ENCODE measurements at places on chromosomes 5 and 9.

GRCh38 chr9:7089406-7090193 lies 331.8 kb downstream of the KDM4C start:
- DNase-seq, result no peak

DNA sequence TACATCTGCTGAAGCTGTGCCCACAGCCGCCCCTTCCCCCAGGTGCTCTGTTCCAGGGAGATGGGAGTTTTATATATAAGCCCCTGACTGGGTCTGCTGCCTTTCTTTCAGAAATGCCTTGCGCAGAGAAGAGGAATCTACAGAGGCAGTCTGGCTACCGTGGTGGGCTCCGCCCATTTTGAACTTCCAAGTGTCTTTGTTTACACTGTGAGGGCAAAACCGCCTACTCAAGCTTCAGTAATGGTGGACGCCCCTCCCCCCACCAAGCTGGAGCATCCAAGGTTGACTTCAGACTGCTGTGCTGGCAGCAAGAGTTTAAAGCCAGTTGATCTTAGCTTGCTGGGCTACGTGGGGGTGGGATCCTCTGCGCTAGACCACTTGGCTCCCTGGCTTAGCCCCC lies 41.3 kb downstream of the RANBP17 start:
- DNase-seq, result no peak

DNA sequence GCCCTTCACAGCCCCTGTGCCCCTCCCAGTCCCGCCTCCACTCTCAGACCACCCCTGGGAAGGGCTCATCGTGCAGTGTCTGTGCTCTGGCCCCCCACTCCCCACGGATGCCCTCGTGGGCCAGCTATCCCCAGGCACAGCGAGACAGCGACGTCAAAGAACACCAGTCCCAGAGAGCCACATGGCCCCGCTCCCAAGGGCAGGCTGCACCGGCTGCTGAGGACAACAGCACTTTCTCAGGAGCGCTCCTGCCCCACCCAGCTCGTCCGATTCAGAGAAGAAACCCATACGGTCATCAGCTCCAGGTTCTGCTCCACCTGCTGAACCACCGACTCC lies 4.8 kb upstream of the SNAPC4 start:
- DNase-seq, result no peak

GRCh38 chr5:127280491-127281220 lies 9.9 kb upstream of the MEGF10 start:
- no peak for DNase-seq

GRCh38 chr5:169153405-169153804 lies 147.5 kb downstream of the SLIT3 start:
- no peak for DNase-seq

DNA sequence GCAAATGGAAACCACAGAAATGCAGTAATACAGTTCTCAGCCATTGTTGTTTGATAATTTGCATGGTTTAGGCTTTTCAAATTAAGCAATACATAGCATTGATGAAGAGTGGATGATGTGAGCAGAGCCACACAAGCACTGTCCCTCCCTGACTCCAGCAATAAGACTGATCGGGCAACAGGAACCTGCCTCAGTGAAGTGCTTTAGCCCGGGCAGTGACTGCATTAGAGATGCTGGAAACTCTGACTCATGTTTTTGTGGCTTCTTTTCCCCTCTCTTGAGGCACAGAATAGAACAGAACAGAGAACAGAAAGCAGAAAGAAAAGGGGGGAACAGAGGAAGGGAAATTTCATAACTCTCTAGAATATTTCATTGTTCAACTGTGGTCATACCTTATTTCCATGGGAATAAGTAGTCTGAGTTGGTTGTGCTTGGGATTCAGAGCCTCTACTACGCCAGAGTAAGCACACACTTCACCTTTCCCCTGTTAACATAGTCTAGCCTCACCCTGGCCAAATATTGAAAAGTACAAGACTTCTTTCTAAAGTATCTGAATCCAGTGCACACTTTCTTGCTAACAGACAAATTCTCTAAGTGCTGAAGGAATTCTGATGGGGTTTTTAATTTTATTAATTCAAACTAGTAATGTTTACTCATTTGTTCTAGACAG lies 164.8 kb upstream of the VCAN start:
- peak; percentile 29 for DNase-seq
